ENCODE measurements at places on chromosomes 3 and 15. TPM values are rescaled to one million over a fixed set of nuclear protein-coding genes. Genes with fewer than 3 reads are reported as not detected.
A peak's percentile ranks its signal among the peaks of the same experiment; 100 is the strongest.

The CPLX3 gene
- not detected for total RNA-seq

The OCA2 gene
- under 0.01 TPM for total RNA-seq

The KLHL25 gene
- 4.3 TPM for total RNA-seq

The TTLL13 gene
- total RNA-seq = under 0.01 TPM

The SLC27A2 gene
- total RNA-seq = under 0.01 TPM

The ATR gene
- total RNA-seq = 21.9 TPM

The DAZL gene
- total RNA-seq = not detected

GRCh38 chr15:74868059-74868458 is 5.1 kb downstream of the SCAMP2 start:
- no peak for DNase-seq

GRCh38 chr3:133643611-133644010 is 18.1 kb downstream of the TOPBP1 start:
- DNase-seq = peak; percentile 6

The C3orf80 gene
- total RNA-seq = 0.86 TPM

GRCh38 chr3:22414239-22414638 is 663.2 kb upstream of the ZNF385D start:
- DNase-seq = no peak

GRCh38 chr3:194084284-194084683 is 51.7 kb upstream of the HES1 start:
- DNase-seq = no peak

- no peak for DNase-seq
These were observed 29.0 kb downstream of the SMARCC1 start for GRCh38 chr3:47752716-47753115.

DNA sequence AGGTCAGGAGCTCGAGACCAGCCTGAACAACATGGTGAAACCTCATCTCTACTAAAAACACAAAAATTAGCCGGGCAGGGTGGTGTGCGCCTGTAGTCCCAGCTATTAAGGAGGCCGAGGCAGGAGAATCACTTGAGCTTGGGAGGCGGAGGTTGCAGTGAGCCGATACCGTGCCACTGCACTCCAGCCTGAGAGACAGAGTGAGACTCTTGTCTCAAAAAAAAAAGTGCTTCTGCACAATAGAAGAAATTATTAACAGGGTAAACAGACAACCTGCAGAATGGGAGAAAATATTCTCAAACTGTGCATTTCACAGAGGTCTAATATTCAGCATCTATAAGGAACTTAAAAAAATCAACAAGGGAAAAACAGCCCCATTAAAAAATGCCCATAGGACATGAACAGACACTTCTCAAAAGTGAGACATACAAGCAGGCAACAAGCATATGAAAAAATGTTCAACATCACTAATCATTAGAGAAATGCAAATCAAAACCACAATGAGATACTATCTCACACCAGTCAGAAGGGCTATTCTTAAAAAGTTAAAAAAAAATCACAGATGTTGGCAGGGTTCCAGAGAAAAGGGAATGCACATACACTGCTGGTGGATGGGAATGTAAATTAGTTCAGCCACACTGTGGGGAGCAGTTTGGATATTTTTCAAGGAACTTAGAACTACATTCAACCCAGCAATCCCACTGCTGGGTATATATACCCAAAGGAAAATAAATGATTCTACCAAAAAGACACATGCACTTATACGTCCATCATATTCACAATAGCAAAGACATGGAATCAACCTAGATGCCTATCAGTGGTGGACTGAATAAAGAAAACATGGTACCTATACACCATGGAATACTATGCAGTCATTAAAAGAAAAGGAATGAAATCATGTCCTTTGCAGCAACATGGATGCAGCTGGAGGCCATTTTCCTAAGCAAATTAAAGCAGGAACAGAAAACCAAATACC is 75.5 kb downstream of the MSL2 start:
- peak; percentile 58 for DNase-seq

GRCh38 chr15:70768257-70768883 is 5.0 kb upstream of the UACA start:
- DNase-seq = peak; percentile 61

The FETUB gene
- not detected for total RNA-seq

DNA sequence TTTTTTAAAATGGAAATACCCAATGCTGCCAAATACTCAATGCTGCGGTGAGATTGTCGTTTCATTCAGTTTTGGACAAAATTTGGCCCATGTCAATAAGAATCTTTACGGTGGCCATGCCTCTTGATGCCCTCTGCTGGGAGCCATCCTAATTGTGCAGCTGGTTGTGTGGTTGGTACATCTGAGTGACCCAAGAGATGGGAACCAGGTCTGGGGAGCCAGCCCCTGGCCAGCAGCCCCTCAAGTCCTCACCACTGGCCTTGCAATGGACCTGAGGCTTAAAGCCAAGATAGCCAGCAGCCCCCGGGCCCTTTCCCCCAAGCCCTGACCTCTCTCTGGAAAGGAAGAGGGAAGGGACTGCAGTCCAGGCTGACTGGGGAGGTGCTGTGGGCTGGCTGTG is 36.4 kb upstream of the ESYT3 start:
- no peak for DNase-seq

DNA sequence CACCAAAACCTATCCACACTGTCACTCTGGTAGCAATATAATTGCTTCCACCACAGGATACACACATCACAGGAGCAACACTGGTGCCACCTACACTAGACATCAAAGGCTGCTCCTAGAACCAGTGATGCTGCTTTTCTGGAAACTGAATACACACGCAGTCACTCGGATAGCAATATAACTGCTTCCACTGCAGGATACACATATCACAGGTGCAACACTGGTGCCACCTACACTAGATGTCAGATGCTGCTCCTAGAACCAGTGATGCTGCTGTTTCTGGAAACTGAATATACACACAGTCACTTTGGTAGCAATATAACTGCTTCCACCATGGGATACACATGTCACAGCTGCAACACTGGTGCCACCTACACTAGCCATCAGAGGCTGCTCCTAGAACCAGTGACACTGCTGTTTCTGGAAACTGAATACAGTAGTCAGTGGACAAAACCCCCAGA is 6.9 kb upstream of the TNFSF10 start:
- no peak for DNase-seq

The MYL3 gene
- total RNA-seq = 1.7 TPM

The CD200R1 gene
- total RNA-seq = under 0.01 TPM

The GORASP1 gene
- 44.9 TPM for total RNA-seq

DNA sequence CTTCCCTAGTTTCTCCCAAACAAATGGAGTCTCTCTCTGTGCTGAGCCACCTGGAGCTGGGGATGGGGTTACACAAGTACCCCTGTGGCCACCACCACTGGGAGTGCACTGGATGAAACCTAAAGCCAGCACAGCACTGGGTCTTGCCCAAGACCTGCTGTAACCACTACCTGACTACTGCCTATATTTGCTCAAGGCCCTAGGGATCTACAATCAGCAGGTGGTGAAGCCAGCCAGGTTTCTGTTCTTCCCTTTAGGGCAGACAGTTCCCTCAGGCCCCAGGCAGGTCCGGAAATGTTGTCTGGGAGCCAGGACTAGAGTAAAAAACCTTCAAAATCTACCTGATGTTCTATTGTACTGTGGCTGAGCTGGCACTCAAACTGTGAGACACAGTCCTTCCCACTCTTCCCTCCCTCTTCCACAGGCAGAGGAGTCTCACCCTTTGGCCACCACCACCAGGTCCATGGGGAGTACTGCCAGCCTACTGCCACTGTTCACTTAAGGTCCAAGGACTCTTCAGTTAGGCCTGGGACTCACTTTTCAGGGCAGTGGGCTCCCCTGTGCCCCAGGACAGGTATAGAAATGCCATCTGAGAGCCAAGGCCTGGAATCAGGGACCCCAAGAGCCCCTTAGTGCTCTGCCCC is 23.8 kb downstream of the C3orf20 start:
- no peak for DNase-seq

GRCh38 chr15:48547286-48547685 is 98.2 kb downstream of the FBN1 start:
- peak; percentile 61 for DNase-seq

- DNase-seq = no peak
These were observed 440.0 kb upstream of the PROK2 start for GRCh38 chr3:72224804-72225509.

The PIAS1 gene
- total RNA-seq = 28.9 TPM

The CX3CR1 gene
- total RNA-seq = not detected

GRCh38 chr15:73621286-73621826 is 11.8 kb downstream of the NPTN start:
- no peak for DNase-seq

The MDFIC2 gene
- not detected for total RNA-seq

The WWTR1 gene
- total RNA-seq = 47.7 TPM

- DNase-seq = no peak
These were observed 20.4 kb upstream of the TPM1 start for GRCh38 chr15:63022181-63022580.

The GMNC gene
- 0.97 TPM for total RNA-seq

The SLC33A1 gene
- total RNA-seq = 46.7 TPM

The FMN1 gene
- total RNA-seq = 8.6 TPM

The ITPR1 gene
- total RNA-seq = 13.9 TPM

The MOBP gene
- total RNA-seq = not detected

The CTXN2 gene
- total RNA-seq = not detected

The CHRNA3 gene
- not detected for total RNA-seq

- DNase-seq = no peak
These were observed 29.8 kb upstream of the SLC25A36 start for GRCh38 chr3:140911822-140912221.

The SLC41A3 gene
- 36.7 TPM for total RNA-seq

- no peak for DNase-seq
These were observed 228.6 kb upstream of the CMC1 start for GRCh38 chr3:28012830-28013229.

- DNase-seq = no peak
These were observed 159.6 kb downstream of the MFSD1 start for GRCh38 chr3:158961471-158961870.

The SLCO3A1 gene
- 8.6 TPM for total RNA-seq

The POPDC2 gene
- total RNA-seq = 1.3 TPM

DNA sequence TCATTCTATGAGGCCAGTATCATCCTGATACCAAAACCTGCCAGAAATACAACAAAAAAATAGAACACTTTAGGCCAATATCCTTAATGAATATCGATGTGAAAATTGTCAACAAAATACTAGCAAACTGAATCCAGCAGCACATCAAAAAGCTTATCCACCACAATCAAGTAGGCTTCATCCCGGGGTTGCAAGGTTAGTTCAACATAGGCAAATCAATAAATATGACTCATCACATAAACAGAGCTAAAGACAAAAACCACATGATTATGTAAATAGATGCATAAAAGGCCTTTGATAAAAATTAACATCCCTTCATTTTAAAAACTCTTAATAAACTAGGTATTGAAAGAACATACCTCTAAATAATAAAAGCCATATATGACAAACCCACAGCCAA is 403.2 kb upstream of the AZI2 start:
- no peak for DNase-seq

- DNase-seq = no peak
These were observed 25.6 kb downstream of the DCUN1D1 start for GRCh38 chr3:182954553-182955235.

Data from fibroblast of villous mesenchyme (primary cell).